Endodermal cell (in vitro differentiated cells): ENCODE measurements at places on chromosomes 3 and 15. TPM values are rescaled to one million over a fixed set of nuclear protein-coding genes. Genes with fewer than 3 reads are reported as not detected.

GP5 gene
- total RNA-seq = 0.09 TPM in 1 of 2 replicates, not detected in the other

ITIH1 gene
- 0.78 TPM in 1 of 3 replicates, not detected in the others for total RNA-seq

RFTN1 gene
- total RNA-seq = 0.38 to 0.80 TPM (median 0.49 TPM) in 3 replicates

PRR20G gene
- not detected in 3 replicates for total RNA-seq

ZNF80 gene
- not detected in 2 replicates for total RNA-seq

CPB1 gene
- 0.51 and 0.95 TPM in 2 replicates for total RNA-seq

PLA2G4F gene
- 0.22 to 0.89 TPM (median 0.48 TPM) in 3 replicates for total RNA-seq

CLCN2 gene
- 31.6 and 32.4 TPM in 2 replicates for total RNA-seq

OXSM gene
- 5.8 and 7.8 TPM in 2 replicates for total RNA-seq

GRCh38 chr3:145448436-145448835 is 712.5 kb downstream of the PLOD2 start:
- no peak for DNase-seq

DNA sequence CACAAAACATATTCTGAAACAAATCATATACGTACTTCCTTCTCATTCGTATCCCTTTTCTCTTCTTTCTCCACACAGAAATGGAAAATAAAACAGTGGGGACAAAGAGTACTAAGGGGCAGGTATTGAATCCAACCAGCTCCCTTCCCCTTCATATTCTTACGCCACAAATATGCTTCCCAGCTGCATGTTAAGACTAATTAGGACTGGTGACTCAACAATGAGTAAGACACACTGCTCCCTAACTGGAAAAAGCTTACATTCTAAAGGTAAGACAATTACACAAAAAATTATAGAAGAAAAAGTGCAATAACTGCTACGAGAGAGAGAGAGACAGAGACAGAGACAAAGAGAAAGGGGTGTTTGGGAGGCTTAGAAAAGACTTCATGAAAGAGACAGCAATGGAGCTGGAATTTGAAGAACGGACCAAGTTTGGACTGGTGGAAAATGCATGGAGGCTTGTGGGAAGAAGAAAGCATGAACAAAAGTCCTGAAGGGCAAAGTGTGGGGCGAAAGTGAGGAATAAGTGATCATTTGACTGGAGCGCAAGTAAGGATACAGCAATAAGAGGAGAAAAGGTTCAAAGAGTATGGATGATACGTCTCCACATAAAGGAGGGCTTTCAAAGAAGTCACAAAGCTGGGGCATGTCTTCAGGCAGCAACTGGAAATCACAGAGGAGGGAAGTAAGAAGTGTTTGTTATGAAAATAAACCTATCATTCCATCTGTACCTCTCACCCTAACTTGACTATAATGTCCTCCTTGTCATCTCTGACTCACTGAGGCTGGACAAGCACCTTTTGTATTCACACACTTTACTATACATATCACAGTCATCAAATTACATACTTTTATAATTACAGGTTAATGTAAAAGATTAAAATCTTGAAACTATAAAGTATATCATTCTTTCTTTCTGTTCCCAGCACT is 49.2 kb downstream of the RYK start:
- DNase-seq = no peak

DNA sequence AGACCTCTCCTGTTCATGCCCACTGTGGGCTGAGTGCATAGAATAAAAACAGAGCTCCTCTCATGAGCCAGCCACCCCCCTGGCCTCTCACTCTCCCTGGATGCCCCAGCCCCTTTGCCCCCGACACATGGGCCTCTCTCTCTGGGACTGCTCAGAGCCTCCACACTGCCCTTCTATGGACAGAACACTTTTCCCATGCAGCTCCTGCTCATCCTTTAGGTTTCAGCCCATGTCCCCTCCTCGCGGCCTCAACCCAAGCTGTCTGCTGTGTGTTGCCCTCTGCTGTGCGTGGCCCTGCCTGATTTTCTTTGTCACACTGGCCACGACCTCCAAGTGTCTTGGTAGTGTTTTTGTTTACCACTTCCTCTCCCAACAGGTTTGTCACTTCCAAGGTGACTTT is 20.7 kb upstream of the PRR23E start:
- peak; percentile 48 for DNase-seq

DNA sequence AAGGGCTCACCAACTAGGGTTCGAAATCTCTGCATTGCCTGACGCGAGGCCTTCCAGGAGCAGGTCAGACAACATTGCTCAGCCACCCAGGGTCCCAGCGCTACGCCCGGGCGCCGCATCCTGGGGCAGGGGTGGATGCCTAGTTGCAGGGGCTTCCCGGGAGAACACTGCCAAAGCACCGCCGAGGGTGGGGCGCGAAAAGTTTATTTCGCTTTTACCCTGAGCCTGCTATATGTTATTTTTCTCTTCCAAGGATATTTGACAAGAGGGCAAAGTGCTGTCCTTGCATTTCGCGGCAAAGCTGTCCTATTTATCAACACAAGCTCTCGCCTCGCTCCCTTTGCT is 549 bp upstream of the SOX14 start:
- DNase-seq = peak; percentile 80

GRCh38 chr3:105812194-105812586 is 56.6 kb downstream of the CBLB start:
- no peak for DNase-seq

GRCh38 chr3:59388555-59389270 is 338.9 kb upstream of the CFAP20DC start:
- no peak for DNase-seq

DNA sequence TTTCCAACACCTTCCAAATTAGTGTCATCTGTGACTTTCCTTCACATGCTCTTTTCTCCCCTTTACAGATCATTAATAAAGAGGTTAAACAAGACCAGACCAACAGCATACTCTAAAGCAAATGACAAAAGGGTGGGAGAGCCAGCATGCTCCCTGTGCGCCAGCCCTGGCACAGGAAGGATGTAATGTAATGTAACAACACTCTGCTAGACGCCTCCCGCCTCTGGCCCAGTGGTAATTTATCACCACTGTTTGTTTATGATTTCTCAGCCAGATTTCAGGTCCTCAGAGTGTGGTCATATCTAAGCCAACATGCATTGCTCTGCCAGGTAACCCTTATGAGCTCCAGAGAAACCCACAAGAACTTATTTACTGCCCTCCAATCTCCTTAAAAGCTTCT is 189.5 kb upstream of the WNT5A start:
- no peak for DNase-seq

DNA sequence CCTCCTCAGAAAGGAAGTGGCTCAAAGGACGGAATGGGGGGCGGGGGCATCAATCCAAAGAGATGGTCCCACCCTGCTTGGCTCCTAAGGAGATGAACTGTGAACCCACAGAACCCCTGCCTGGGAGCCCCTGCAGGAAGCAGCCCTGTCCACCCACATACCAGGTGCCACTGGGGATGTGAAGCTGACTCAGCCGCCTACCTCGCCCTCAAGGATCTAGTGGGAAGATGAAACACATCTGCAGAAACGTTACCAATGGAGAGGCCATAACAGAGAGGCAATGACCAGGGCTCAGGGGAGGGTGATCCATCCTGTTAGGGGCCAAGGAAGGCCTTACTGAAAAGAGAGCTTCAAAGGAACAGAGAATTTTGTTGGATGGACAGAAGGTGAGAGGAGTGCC is 35.1 kb downstream of the EAF1 start:
- DNase-seq = no peak

DNA sequence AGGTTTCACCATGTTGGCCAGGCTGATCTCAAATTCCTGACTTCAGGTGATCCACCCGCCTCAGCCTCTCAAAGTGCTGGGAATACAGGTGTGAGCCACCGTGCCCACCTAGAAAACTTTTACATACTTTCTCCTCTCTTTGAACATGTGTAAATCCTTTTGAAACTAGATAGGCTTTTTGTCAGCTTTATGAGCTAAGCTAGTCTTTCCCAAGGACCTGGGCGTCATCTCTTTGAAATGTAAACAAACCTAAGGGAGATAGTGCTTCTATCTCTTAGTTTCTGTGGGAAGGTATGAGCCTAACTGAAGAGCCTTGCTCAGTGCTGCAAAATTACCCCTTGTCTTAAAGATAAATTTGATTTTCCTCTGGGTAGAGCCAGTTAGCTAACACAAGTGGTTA is 4.8 kb downstream of the CX3CR1 start:
- peak; percentile 28 for DNase-seq

- no peak for DNase-seq
These were observed 780.8 kb upstream of the GOLIM4 start for GRCh38 chr3:168876346-168877035.

DNA sequence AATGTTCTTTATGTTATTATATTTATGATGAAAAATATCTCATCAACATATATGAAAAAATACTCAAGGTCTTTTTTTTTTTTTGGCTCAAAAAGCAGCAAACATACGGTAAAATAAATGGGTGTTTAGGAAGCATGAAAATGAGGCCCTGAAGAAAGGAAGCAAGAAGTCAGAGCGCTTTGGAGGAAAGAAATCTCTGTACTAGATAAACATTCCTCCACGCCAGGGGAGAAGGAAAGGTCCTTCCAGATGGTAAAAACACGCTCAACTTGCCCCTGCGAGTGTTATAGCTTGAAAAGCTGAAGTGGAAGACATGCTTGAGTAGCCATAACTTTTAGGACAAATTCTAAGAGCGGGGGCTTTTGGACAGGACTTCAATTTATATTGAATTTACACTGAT is 52.9 kb downstream of the FEM1B start:
- DNase-seq = no peak

- peak; percentile 61 for DNase-seq
These were observed 35.0 kb downstream of the C3orf85 start for GRCh38 chr3:109171479-109171878.

DNA sequence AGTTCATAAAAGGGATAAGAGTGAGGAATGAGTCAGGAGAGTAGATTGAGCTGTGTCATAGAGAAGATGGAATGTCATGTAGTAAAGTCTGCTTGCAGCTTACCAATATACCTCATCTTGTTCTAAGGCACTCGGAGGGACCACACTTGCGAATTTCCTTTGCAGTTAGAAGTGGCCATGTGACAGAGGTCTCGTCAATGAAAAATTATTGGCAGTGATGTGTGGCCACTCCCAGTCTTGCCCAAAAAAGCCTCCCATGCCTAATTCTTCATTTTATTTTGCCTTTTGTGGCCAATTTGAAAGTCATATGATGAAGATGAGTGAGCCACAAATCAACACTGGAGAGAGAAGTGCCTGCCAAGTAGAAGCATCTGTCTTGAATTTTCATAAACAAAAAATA is 465.6 kb upstream of the ZNF385D start:
- no peak for DNase-seq

- no peak for DNase-seq
These were observed 490.1 kb upstream of the ZNF385D start for GRCh38 chr3:22241110-22241509.

DNA sequence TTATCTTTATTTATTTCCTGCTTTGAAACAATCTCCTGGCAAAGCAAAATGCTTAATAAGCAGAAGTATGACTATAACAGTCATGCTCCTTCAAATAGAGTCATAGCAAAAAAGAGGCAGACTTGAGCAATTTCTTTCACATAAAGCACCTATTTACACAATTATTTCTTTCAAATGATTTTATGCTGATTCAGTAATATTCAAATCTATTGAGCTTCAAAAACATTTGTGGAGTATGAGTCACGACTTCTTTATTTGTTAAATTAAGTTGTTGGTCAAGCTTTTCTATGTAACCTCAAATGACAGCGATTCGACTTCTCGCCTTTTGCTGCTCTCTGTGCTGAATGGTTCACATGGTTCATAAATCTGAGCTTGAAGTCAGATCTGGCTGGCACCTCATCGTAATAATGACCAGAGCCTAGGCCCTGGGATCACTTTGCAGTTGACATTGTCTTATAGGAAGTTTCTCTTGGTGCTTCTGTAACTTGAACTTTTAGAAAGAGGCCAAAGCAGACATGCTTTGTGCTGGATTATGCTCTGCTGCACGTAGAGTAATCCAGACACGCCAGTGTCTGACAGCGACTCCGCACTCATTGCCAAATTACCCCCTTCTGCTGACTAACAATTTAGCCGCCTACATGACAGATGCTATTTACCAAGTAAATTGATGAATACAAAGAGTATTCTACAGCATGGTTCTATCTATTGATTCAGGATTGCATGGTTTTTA is 139.0 kb downstream of the MCTP2 start:
- DNase-seq = no peak

DNA sequence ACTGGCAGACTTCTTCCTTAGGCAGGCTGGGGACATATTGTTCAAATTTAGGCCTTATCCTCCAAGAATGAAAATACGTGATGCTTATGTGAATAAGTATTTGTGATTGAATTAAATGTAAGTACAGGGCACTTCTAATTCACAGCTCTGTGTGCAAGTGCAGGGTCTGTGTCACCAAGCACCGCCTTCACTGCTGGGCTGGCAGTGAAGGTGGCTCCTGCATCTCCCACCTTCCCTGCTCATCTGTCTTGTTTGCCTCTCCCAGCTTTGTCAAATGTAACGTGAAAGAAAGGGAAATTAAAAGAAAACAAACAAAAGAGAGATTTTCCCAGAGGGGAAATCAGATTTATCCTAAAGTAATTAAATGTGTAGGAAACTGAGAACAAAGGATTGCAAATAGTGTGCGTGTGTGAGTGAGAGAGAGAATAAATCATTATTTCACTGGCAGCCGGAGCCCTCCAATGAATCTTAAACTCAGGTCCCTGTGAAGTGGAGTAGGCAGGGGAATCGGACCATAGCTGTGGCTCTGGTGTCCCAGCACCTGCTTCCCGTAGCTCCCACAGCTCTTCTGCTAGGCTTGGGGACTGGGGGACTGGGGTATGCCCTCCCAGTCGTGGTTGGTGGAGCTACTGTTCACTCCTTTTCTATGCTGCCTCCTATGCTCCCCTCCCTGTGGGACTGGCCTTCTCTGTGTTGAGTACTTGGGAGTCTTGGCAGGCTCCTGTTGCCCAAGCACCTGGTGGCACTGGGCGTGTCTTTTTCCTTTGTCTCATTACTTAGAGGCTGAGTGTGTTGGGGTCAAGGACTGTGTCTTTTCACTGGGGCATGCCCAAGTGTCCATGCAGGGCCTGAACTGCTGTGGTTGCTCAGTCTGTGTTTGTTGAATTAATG is 222.2 kb downstream of the EPHB1 start:
- DNase-seq = no peak

DNA sequence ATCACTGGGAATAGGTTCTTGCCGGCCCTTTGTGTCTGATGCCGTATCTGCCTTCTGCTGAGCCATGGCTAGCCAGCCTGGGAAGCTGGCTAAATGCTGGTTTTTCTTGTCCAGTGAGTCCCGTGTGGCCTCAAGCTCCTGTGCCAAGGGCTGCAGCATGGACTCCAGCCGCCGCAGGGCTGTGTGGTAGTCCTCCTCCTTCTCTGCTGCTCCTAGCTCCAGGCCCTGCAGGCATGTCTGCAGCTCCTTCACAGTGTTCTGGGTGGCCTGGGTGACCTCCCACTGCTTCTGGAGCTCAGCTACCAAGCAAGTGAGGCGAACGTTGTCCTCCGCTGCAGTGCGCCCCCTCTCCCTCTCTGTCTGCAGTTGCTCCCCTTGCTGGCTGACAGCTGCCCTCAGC is 24.9 kb downstream of the CXCR6 start:
- no peak for DNase-seq

DNA sequence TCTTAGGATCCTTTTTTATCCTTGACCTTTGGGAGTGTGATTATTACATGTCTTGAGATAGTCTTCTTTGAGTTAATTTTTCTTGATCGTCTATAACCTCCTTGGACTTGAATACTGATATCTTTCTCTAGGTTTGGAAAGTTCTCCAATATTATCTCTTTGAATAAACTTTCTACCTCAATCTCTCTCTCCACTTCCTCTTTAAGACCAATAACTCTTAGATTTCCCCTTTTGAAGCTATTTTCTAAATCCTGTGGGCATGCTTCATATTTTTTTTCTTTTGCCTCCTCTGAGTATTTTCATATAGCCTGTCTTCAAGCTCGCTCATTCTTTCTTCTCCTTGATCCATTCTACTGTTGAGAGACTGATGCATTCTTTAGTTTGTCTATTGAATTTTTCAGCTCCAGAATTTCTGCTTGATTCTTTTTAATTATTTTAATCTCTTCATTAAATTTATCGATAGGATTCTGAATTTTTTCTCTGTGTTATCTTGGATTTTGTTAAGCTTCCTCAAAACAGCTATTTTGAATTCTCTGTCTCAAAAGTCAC is 12.1 kb downstream of the USF3 start:
- DNase-seq = no peak
